ENCODE measurements at places on chromosomes 2 and 18. TPM values are rescaled to one million over a fixed set of nuclear protein-coding genes. Genes with fewer than 3 reads are reported as not detected.

MRPL44 gene
- total RNA-seq: 31.4 TPM

TRIM54 gene
- total RNA-seq: 1.3 TPM

CXCR2 gene
- not detected for total RNA-seq

TM4SF20 gene
- not detected for total RNA-seq

ZNF396 gene
- total RNA-seq: 0.98 TPM

DSC3 gene
- total RNA-seq: 0.11 TPM

UGT1A5 gene
- not detected for total RNA-seq

PAIP2B gene
- total RNA-seq: 2.0 TPM

CETN1 gene
- total RNA-seq: not detected

MAPK4 gene
- not detected for total RNA-seq

EPB41L3 gene
- 49.1 TPM for total RNA-seq

RTTN gene
- 18.4 TPM for total RNA-seq

DSG1 gene
- not detected for total RNA-seq

CERKL gene
- not detected for total RNA-seq

All from dermis lymphatic vessel endothelial cell (primary cell).